Right renal cortex interstitium (tissue), 3 donors: ENCODE measurements at places on chromosomes 7 and 10. TPM values are rescaled to one million over a fixed set of nuclear protein-coding genes. Genes with fewer than 3 reads are reported as not detected.

DNA sequence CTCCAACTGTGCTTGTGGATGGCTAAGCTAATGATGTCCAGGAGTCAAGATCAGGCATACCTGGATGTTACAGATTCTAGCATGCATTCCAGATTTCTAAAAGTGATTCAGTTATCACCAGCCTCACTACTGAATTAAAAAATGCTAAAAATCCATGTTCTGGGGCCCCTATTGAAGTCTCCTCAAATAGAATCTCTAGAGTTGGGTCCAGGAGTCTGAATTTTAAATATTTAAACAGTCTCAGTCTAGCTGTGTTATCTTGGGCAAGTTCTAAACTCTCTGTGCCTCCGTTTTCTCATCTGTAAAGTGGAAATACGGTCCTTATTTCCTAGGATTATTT is 5.0 kb downstream of the ARID5B start:
- DNase-seq = no peak

- no peak for DNase-seq
These were observed 514.8 kb downstream of the DNAJB6 start for GRCh38 chr7:157851501-157852067.

GRCh38 chr10:60560451-60560850 is 170.8 kb upstream of the ANK3 start:
- DNase-seq = no peak

DNA sequence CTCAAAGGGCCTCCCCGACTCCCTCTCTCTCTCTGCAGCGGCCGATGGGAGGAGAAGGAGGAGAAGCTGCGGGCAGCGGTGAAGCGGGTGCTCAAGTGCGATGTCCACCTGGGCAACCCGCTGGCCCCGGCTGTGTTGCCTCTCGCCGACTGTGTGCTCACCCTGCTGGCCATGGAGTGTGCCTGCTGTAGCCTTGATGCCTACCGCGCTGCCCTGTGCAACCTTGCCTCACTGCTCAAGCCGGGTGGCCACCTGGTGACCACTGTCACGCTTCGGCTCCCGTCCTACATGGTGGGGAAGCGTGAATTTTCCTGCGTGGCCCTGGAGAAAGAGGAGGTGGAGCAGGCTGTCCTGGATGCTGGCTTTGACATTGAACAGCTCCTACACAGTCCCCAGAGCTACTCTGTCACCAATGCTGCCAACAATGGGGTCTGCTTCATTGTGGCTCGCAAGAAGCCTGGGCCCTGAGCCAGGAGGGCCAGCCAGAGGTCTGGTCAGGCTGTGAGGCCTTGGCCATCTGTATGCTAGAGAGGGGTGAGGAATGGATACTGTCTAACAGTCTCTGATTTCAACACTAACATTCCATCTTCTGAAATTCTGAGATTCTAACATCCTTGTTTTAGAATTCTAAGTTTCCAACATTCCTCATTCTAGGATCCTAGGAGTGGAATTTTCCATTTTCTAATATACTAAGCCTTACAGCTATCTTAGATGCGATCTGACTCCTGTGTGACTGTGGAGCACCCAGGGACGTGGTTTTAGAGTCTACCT is 3.6 kb downstream of the INMT start:
- no peak for DNase-seq

DNA sequence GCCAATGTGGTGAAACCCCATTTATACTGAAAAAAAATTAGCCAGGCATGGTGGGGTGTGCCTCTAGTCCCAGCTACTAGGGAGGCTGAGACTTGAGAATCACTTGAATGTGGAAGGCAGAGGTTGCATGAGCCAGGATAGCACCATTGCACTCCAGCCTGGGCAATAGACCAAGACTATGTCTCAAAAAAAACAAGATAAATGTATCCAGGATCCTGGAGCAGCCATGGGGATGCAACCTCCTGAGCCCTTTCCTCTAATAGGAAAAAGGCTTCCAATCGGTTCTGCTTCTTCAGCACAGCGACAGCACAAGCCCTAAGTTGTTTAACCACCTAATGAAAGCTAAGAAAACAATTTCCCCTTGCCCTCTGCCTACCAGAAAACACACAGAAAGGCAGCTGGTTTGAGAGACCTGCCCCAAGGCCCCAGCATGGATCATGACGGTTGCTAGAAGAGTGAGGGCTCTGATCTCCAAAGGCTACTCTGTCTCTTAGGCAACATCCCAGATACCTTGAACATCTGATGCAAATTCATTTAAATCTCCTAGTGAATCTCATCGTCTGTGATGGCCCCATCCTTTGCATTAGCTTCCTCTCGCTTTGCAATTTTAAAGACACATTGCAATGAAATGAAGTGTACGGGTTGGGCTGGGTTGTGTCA is 220.8 kb downstream of the ARHGAP21 start:
- no peak for DNase-seq

Gene PDK4
- polyA plus RNA-seq = 17.0 TPM

GRCh38 chr10:13654846-13655245 is 68.1 kb downstream of the PRPF18 start:
- no peak for DNase-seq

GRCh38 chr10:132868995-132869394 is 73.4 kb downstream of the CFAP46 start:
- no peak for DNase-seq

DNA sequence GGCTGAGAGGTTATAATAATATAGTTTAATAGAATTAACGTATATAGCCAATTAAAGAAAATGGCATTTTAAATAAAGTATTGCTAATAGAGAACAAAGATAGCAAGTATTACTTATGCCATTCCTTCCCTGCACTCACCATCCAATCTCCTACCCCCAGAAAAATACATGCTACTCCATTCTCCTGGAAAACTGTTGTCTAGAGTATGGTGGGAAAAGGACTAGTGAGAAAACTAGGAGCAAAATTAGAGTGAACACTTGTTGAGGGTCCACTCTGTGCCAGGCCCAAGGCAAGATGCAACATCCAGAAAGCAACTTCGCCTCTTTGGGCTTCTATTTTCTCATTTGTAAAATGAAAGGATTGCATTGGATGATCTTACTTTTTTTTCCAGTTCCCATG is 149.1 kb downstream of the CPED1 start:
- no peak for DNase-seq
